T-helper 2 cell treated with Interferon-gamma antibody and Interleukin-4, amounts not matched to agents 5 μg/mL and 100 μg/mL, for 36 hours (primary cell): ENCODE measurements at places on chromosomes 5 and 9.

DNA sequence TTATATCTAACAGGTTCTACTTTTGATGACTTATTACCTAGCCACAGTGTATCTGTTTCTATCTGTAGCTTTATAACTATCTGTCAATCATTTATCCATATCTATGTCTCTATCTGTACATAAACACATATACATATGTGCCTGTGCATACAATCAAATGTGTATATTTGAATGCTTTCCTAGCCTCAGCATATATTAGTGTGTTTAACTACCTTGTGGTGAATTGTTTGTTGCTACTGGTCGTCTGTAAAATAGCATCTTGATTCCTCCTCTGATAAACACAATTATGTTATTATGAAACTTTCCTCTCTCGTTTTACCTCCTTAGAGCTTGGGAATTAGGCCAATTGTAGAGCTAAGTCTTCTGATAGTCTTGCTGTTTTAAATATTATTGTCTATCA, 44.4 kb downstream of the PARP8 start:
- peaks cover 9% of the 10 kb centered on the region for H3K36me3 ChIP-seq
- H3K4me1 ChIP-seq = peaks cover 44% of the 10 kb centered on the region
- peak overlapping the region; percentile 87 for H3K27ac ChIP-seq
- H3K27me3 ChIP-seq = no peaks in the 10 kb centered on the region
- peak overlapping the region; percentile 81 for H3K4me3 ChIP-seq

DNA sequence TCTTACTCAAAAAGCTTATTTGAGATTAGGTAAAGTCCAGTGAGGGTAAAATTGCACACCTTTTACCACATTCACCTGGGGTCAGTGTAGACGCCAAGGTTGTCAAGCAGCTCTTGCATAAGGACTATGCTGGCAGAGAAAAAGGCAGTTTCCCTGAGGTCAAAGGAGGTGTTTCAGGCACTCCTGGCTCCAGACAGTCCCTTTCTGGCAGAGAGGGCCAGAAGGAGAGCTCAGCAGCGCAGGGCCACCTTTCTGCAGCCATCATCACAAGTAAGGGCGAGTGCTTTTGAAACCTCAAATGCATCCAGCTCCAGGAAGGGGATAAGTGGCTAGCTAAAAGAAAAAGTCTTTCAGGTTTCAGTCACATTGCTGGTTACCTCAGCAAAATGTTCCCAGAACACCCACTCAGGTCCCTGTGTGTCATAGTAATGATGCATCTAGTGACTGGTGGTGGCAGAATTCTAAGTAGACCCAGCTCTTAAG, 16.7 kb upstream of the IL13 start:
- H3K4me1 ChIP-seq = peaks cover 60% of the 10 kb centered on the region
- H3K27ac ChIP-seq = peak overlapping the region; percentile 66
- no peaks in the 10 kb centered on the region for H3K27me3 ChIP-seq
- H3K4me3 ChIP-seq = peak overlapping the region; percentile 10
- H3K36me3 ChIP-seq = peaks cover 73% of the 10 kb centered on the region

- no peaks in the 10 kb centered on the region for H3K36me3 ChIP-seq
- no peak overlapping the region for H3K4me3 ChIP-seq
- no peak overlapping the region for H3K27ac ChIP-seq
- DNase-seq = no peak
Observed at GRCh38 chr9:133953976-133954709, 38.0 kb downstream of the VAV2 start.

DNA sequence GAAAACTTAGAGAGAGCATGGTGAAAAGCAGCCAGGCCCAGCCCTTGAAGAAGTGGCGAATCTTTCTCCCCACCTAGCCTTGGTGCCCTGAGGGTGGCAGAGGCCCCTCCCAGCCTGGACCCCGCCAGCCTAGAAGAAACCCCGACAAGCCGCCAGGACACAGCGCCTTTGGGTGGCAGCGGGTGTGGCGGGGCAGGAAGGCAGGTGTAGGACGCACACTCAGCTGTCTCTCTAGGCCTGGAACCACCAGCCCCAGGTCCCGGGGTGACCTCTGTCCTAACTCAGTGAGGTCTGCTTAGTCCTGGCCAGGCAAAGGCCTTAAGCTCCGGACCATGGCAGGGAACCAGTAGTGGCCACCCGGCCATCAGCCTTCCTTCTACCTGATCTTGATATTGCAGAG, 178.3 kb downstream of the BARX1 start:
- H3K36me3 ChIP-seq = no peaks in the 10 kb centered on the region
- no peak for DNase-seq
- no peak overlapping the region for H3K27ac ChIP-seq
- no peaks in the 10 kb centered on the region for H3K4me1 ChIP-seq
- H3K27me3 ChIP-seq = peaks cover 7% of the 10 kb centered on the region

GRCh38 chr9:99421369-99421768, 199.3 kb downstream of the SEC61B start:
- peaks cover 4% of the 10 kb centered on the region for H3K27me3 ChIP-seq
- no peak overlapping the region for H3K27ac ChIP-seq
- peaks cover 2% of the 10 kb centered on the region for H3K4me1 ChIP-seq
- DNase-seq = no peak

DNA sequence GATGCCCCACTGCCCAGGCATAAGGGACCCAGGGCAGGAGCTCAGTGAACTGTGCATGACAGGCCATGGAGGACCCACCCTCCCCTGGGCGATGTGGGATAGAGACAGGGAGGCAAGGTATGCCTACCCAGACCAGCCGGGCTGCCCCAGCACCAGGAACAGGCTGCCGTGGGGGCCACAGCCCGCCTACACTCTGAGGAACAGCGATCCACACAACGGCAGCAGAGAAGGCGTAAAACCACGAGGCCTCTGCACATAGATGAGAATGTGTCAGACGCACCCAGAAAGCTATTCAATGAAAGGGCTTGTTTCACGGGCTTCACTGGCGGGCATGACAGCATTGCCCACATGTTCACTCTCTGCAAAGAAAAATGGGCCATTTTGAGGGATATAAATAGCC, 49.5 kb downstream of the SEMA4D start:
- peak overlapping the region; percentile 11 for H3K4me3 ChIP-seq
- peak; percentile 57 for DNase-seq

DNA sequence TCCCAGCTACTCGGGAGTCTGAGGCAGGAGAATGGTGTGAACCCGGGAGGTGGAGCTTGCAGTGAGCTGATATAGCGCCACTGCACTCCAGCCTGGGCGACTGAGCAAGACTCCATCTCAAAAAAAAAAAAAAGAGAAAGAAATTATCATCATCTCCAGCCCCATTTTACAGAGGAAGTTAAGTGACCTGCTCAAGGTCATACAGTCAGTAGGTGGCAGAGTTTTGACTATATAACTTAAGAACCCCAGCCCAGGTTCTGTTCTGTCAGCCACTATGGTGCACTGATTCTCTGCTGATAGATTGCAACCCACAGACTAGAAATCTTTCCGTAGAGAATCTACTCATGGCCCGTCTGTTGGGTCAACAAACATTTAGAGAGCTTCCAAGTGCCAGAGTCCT, 25.7 kb upstream of the DENND1A start:
- DNase-seq = no peak
- peaks cover 10% of the 10 kb centered on the region for H3K27me3 ChIP-seq
- H3K27ac ChIP-seq = no peak overlapping the region
- no peaks in the 10 kb centered on the region for H3K36me3 ChIP-seq
- H3K4me1 ChIP-seq = no peaks in the 10 kb centered on the region

- peaks cover 5% of the 10 kb centered on the region for H3K27me3 ChIP-seq
- H3K27ac ChIP-seq = no peak overlapping the region
- no peak for DNase-seq
- H3K4me1 ChIP-seq = peaks cover 2% of the 10 kb centered on the region
- H3K4me3 ChIP-seq = no peak overlapping the region
Observed at GRCh38 chr5:160787240-160787639, 64.8 kb downstream of the ATP10B start.

DNA sequence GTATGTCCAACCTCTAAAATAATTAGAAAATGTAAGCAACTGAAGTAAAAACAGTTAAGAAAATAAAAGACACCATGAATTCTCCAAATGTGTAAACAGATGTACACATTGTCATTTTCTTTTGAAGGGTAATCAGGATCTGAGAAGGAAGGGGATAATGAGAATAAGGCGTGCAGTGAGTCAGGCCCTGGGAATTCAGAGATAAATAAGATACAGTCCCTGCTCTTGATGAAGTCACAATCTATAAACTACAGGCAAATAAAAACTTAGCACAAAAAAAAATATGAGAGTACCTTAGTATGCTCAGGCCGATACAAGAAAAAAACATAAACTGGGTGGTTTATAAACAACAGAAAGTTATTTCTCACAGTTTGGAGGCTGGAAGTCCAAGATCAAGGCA, 315.3 kb downstream of the DNAH5 start:
- H3K4me1 ChIP-seq = no peaks in the 10 kb centered on the region
- no peaks in the 10 kb centered on the region for H3K27me3 ChIP-seq
- no peaks in the 10 kb centered on the region for H3K36me3 ChIP-seq
- no peak overlapping the region for H3K4me3 ChIP-seq
- DNase-seq = no peak

DNA sequence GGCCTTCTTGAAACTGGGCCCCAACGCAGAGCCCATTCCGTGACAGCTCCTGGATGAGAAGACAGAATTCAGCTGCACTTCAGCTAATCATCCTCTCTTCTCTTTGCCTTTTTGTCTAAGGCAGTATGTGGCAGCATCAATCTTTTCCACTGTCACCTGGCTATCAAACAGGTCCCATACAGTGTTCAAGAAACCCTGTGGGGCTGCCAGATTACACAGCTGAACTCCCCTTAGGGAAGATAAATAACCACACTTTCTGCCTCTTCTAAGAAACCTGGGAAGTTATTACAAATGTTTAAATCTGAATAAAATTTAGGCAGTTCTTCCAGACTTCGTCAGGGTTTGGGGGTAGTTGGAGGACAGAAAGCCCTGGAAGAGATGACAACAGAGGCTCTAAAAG, 61.0 kb downstream of the SPEF2 start:
- H3K27ac ChIP-seq = no peak overlapping the region
- peaks cover 4% of the 10 kb centered on the region for H3K36me3 ChIP-seq
- DNase-seq = no peak
- H3K4me3 ChIP-seq = no peak overlapping the region
- no peaks in the 10 kb centered on the region for H3K27me3 ChIP-seq

GRCh38 chr5:88879724-88880123, 3.3 kb downstream of the MEF2C start:
- no peak overlapping the region for H3K27ac ChIP-seq
- peaks cover 60% of the 10 kb centered on the region for H3K27me3 ChIP-seq
- DNase-seq = no peak
- no peak overlapping the region for H3K4me3 ChIP-seq

DNA sequence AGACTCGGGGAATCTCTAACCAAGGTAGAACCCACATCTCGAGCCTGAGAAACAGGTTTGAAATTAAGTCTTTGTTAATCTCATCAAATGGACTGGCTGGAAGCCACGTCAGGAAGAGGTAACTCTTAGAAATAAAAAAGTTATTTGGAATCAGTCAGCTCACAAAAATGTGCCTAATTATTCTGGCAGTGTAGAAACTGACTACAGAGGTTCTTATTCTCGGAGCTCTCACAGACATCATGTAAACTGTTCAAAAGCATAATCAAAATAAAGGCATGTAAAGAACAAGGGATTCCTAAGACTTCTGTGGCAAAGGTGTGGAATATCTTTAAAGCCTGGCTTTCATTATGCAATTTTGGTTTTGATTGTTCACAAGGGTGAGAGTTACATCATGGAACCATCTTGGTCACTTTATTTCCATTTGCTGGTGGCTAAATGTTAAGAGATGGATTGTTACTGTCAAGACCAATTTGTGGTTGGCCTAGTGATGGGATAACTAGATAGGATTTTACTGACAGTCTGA, 85.1 kb downstream of the OTULIN start:
- no peak overlapping the region for H3K27ac ChIP-seq
- no peak for DNase-seq
- no peak overlapping the region for H3K4me3 ChIP-seq
- peaks cover 6% of the 10 kb centered on the region for H3K4me1 ChIP-seq
- peaks cover 33% of the 10 kb centered on the region for H3K36me3 ChIP-seq
- no peaks in the 10 kb centered on the region for H3K27me3 ChIP-seq

GRCh38 chr5:18491349-18491748, 857.1 kb downstream of the TAF11L14 start:
- no peak for DNase-seq
- H3K27me3 ChIP-seq = no peaks in the 10 kb centered on the region
- H3K4me1 ChIP-seq = no peaks in the 10 kb centered on the region
- no peak overlapping the region for H3K27ac ChIP-seq
- no peak overlapping the region for H3K4me3 ChIP-seq

GRCh38 chr5:172943283-172943841, 15.9 kb upstream of the RPL26L1 start:
- DNase-seq = no peak
- no peak overlapping the region for H3K27ac ChIP-seq
- H3K4me3 ChIP-seq = no peak overlapping the region
- H3K4me1 ChIP-seq = no peaks in the 10 kb centered on the region
- no peaks in the 10 kb centered on the region for H3K27me3 ChIP-seq

DNA sequence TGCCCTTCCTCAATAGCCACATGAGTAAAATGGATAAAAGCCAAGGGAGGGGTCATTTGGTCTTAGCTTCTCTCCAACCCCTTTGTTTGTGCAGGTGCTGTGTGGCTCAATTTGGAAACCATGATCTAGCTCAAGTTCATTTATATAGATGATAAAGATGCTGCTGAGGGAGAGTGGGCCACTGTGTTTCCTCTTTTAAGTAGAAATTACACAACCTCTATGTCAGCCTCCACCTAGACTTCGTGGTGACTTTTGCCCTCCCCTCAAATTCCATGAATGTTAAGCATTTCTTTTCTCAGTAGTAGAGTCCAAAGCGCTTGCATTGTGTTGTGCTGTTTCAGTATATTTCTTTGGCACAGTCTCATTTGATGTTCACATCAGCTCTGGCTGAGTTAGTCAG, 241.4 kb downstream of the ARHGAP26 start:
- no peak overlapping the region for H3K4me3 ChIP-seq
- peaks cover 4% of the 10 kb centered on the region for H3K36me3 ChIP-seq
- peaks cover 40% of the 10 kb centered on the region for H3K4me1 ChIP-seq
- no peak overlapping the region for H3K27ac ChIP-seq
- H3K27me3 ChIP-seq = no peaks in the 10 kb centered on the region

DNA sequence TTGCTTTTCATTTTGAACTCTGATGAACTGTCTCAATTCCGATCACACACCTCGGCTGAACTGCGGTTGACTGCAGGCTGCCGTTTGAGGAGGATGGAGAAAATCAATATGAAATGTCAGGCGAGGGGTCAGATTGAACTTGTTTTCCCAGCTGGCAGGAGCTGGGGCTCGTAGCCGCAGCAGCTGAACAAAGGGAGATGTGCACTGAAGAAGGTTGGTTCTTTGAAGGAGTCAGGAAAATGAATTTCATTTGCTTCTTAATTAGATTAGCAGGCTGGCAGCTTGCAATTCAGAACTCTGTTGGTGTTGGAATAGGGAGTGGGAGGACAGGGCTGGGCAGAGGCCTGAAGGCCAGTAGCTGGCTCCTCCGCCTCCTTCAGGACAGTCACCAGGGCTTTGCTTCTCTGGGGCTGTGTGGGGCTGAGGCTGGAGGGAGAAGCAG, 117.4 kb upstream of the GPR151 start:
- no peak for DNase-seq
- H3K36me3 ChIP-seq = no peaks in the 10 kb centered on the region
- H3K27ac ChIP-seq = no peak overlapping the region
- no peak overlapping the region for H3K4me3 ChIP-seq
- no peaks in the 10 kb centered on the region for H3K27me3 ChIP-seq
